Lower lobe of right lung (tissue), 2 donors: ENCODE measurements at places on chromosomes 1 and 21. TPM values are rescaled to one million over a fixed set of nuclear protein-coding genes. Genes with fewer than 3 reads are reported as not detected.

DNA sequence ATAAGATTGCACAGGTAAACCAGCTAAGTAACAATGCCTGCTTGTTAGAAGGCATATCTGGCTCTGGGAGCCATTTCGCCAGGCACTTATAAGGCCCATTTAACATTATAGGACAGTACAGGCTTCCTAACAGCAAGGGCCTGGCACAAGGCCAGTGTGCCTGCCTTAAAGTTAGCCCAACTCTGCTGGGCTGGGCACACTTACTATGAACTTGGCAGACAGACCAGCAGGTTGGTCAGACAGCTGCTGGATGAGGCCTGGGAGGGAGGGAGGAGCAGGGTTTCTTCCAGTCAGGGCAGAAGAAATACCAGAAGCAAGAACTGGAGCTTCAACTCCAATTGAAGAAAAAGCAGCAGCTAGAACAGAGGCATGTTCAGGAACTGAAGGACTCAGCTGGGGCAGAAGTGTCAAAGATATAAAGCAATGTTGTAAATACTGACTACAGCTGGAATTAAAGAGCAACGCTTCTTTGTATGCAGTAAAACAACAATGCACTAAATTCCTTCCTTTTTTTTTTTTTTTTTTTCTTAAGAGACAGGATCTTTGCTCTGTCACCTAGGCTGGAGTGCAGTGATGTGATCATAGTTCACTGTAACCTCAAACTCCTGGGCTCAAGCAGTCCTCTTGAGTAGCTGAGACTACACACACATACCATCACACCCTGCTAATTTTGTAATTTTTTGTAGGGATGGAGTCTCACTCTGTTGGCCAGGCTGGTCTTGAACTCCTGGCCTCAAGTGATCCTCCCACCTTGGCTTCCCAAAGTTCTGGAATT lies 4.9 kb downstream of the CACHD1 start:
- peak; percentile 74 for DNase-seq

- DNase-seq: peak; percentile 84
Measured at GRCh38 chr1:15261155-15262002, 14.4 kb downstream of the FHAD1 start.

GRCh38 chr1:94335950-94336349 lies 82.2 kb upstream of the ABCD3 start:
- no peak for DNase-seq

GRCh38 chr1:105294838-105295237 lies 1545.1 kb downstream of the AMY1C start:
- DNase-seq: no peak

AUNIP gene
- not detected for total RNA-seq

DNA sequence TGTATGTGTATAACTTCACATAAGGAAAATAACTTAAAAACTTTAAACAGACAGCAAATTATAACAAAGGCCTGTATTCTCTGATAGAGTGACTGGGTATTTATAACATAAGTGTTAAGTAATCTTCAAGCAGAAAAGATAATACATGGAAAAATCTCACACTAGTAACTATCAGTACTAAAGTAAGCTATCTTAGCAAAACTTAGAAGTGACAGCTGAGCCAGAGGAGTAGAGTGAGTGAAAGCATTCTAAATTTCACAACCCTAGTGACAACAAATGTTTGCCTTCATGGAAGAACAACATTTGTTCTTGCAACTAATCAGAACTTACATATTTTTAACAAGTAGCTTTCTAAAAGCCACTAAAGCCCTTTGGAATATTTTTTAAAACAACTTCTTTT lies 74.5 kb upstream of the B3GALT2 start:
- DNase-seq: no peak

GRCh38 chr1:210369425-210369824 lies 40.7 kb downstream of the HHAT start:
- DNase-seq: no peak

KRTAP26-1 gene
- not detected for total RNA-seq

GRCh38 chr1:228554107-228554506 lies 66.9 kb downstream of the RNF187 start:
- no peak for DNase-seq

DNA sequence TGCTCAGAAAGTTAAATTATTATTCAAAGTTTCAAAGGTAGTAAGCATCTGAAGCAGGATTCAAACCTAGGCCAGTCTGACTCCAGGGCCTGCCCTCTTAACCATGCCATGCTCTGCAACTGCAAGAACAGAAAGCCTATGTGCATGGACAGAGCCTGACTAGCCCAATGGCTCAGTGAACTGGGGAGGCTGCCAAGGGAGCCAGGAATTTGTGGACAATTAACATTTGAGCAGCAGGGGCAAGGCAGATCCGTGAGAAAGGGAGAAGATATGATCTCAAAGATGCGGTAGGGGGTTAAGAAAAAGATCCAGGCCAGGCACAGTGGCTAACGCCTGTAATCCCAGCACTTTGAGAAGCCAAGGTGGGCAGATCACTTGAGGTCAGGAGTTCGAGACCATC lies 6.5 kb upstream of the ATP1A4 start:
- DNase-seq: no peak

- DNase-seq: no peak
Measured at GRCh38 chr1:20982316-20982715, 194.4 kb downstream of the EIF4G3 start.

ALPL gene
- total RNA-seq: 123 TPM

- DNase-seq: no peak
Measured at GRCh38 chr1:118988186-118989005, at the start of gene TBX15. Gene TBX15 (minus strand): TSS chr1:118988343. CDS start chr1:118987795, 548 bp downstream.

DNA sequence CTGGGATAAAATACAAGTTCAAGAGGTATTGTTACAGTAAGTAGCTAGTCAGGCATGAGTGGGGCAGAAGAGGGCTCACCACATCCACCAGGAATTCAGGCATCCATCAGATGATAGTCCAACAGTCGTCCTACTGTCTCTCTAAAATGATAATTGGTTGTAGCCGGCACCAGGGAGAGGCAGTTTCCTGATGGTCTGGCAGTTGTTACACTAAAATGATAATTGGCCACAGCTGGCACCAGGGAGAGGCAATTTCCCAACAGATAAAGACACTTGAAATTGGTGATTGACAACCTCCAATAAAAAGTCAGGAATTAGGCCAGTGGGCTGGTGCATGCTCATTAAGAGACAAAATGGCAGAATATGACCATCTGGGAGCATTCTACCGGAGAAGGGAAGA lies 545.8 kb downstream of the AMY1C start:
- no peak for DNase-seq

PRKAA2 gene
- 1.9 TPM for total RNA-seq

DNA sequence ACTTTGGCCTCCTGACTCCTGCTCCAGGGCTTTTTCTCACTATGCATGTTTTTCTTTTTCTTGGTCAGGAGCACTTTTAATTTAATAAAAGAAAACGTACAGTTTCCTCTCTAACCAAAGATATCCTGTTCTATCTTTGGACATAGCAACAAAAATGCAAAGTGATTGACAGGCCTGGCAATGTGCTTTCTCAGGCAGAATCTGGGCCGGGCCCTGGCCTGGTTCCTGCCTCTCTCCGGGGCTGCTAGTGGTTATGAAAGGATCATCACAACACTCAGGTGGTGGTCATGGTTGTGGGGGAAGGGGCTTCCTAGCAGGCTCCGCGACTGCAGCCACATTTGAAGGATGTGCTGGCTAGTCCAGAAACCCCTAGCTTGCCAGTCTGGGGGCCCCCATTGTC lies 85.8 kb upstream of the USP24 start:
- no peak for DNase-seq

DNA sequence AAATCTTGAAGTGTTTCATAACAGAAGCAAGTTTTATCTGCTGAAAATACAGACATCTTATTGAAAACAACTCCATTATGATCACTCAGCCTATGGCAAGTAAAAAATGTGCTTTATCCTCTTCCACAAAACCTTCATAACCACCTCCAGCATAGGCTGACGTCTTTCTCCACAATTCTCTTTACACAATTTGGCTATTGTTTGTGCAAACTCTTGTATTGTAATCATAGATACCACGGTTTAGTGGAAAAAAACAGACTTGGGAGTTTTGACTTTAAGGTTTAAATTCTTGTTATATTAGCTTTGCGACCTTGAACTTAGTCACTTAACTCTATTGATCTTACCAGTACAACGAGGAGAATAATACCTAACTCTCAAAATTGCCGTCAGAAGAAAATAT lies 126.1 kb downstream of the PLD5 start:
- no peak for DNase-seq

KCNE1 gene
- 21.7 TPM for total RNA-seq

DNA sequence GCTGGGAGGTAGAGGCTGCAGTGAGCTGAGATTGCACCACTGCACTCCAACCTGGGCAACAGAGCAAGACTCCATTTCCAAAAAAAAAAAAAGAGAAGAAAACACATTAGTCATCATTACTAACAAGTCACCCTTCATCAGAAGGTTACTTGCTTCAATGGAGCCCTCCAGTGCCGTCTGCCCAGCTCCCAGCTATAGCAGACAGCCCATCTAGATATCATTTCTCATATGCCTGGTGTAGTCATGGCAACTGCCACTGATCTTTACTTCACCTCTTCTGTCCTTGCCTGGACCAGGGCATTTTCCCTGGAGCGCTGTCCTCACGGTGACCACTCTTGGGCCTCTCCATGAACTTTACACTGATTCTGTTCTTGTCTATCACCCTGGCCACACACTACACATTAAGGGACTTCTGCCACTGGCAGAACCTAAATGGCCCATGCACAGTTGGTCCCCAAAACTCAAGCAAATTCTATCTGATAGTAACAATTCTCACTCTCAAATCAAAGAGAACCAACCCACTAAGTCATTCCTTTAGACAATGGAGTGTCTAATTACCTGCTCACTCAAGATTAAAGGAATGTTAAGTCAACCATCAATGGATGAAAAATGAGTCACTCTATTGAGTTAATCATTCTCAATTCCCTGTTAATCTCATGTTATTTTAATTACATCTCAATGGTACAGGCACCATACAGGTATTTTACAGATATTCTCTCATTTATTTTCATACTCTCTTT lies 12.9 kb downstream of the GPA33 start:
- no peak for DNase-seq

- peak; percentile 92 for DNase-seq
Measured at GRCh38 chr1:156126043-156126629, 11.6 kb downstream of the LMNA start.

BMP8B gene
- total RNA-seq: 1.7 TPM

CLCA2 gene
- total RNA-seq: 0.62 TPM

WDR64 gene
- total RNA-seq: not detected

- DNase-seq: no peak
Measured at GRCh38 chr1:45490121-45490625, 790 bp downstream of the TESK2 start.

DNA sequence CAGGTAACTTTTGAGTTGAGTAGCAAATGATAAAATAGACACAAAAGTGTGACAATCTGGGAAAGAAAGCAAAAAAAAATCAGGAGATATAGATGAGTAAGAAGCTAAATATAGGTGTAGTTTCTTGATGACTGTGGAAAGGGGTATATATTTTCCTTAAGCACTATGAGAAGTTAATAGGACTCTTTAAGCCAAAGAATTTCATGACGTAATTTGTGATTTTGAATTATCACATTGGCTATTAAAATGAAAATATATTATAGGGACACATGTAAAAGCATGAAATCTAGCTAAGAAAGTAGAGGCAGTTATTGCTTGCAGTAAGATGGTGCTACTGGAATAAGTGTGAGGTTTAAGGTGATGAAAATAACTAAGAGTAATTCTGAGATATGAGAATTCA lies 759.1 kb downstream of the KCNT2 start:
- no peak for DNase-seq

- no peak for DNase-seq
Measured at GRCh38 chr1:66048011-66048410, 255.3 kb downstream of the PDE4B start.

OLFM3 gene
- not detected for total RNA-seq

DNA sequence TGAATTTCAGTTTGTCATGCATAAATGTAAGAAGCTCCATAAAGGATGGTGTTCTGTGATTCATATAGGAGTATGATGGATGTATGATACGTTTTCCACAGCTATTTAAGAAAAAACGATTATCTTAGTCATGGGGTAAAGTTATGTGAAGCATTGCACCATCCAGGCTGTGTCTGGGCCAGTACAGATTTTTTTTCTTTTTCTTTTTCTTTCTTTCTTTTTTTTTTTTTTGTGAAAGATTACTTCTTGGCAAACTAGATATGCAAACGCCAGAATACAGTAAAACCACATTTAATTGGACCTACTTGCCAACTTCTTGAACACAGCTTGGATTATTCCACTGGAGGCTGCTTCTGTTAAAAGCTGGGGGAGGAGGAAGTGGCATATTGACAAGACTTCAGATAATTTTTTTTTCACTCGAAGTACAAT lies 14.9 kb downstream of the ZBTB18 start:
- DNase-seq: no peak

C1QTNF12 gene
- 1.2 TPM for total RNA-seq

GRCh38 chr1:8025671-8026144 lies 401 bp downstream of the ERRFI1 start:
- DNase-seq: no peak

DNA sequence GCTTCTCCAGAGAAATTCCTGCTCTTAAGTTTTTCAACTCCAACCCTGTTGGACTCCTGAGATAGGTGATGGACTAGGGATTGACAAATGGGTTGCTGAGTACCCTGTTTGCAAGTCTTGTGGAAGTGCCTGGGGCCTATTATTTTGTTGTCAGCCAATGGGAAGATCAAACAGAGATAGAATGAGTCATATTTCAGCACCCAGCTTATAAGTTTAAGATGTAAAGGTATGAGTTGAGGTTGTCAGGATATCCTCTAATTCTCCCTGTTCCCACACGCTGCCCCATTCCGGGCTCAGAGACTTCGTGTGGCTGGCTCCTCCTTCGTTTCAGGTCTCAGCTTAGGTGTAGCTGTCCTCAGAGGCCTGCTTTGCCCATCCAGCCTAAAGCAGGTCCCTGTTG lies 91.8 kb downstream of the CENPF start:
- DNase-seq: no peak

- no peak for DNase-seq
Measured at GRCh38 chr1:67988066-67988465, 62.4 kb downstream of the DIRAS3 start.

ARHGAP30 gene
- total RNA-seq: 63.7 TPM

SLAMF6 gene
- 4.8 TPM for total RNA-seq

DNA sequence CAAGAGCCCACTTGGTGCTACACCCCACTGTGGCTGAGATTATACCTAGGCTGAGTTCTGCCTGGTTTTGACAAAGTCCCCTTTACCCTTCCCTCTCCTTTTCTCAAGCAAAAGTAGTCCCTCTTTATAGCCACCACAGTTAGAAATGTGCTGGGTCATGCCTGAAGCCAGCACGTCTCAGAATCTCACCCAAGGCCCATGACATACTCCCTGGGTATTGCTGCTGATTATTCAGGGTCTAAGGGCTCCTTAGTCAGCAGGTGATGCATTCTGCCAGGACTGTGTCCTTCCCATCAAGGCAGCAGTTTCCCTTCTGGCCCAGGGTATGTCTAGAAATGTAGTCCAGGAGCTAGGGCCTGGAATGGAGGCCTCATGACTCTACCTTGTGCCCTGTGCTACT lies 67.3 kb upstream of the COX20 start:
- DNase-seq: no peak

- DNase-seq: no peak
Measured at GRCh38 chr1:205171369-205171768, 40.1 kb downstream of the DSTYK start.

- no peak for DNase-seq
Measured at GRCh38 chr1:26047278-26047874, 1.5 kb upstream of the SLC30A2 start.
